ENCODE measurements at places on chromosomes 12 and 14.

DNA sequence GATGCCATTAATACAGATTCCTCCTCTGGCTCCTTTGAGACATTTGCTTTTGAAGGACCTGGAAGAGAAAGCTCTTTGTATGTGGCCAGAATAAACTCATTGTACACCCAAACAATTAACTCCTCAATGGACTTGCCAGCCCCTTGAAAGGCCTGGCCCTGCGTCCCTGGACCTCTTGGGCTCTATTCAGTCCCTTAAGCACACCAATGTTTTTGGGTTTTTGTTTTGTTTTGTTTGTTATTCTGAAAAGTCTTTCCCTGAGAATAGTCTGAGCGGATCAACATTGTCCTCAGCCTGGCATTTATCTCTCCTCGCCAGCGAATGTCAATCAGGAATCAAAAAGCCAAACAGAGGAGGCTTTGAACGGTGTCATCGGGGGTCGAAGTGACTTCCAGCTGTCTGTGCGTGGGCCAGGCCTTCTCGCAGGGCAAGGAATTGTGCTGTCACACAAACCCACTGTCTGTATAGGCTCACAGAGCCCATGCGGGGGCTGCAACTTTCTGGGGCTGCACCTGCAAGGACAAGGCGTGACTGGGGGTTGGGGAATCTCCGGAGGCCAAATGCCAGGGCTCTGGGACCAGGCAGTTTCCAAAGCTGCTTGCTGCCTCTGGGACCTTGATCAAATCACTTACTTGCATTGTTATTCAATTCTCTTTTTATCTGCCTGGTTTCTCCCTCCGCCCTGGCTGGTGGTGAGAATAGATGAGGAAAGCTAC is 108.3 kb downstream of the SMOC1 start:
- no peak for DNase-seq

- no peak for DNase-seq
These were observed 22.1 kb downstream of the ZFP36L1 start for GRCh38 chr14:68770553-68771286.

GRCh38 chr14:20684662-20685456 is 499 bp downstream of the RNASE4 start:
- peak; percentile 61 for DNase-seq

DNA sequence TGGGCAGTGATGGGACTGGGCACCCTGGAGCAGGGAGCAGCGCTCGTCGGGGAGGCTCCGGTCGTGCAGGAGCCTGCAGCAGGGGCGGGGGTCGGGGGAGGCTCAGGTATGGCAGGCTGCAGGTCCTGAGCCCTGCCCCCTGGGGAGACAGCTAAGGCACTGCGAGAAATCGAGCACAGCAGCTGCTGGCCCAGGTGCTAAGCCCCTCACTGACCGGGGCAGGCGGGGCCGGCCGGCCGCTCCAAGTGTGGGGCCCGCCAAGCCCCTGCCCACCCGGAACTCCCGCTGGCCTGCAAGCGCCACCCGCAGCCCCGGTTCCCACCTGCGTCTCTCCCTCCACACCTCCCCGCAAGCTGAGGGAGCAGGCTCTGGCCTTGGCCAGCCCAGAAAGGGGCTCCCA is 326.8 kb upstream of the TMTC1 start:
- DNase-seq, result no peak

GRCh38 chr14:90536092-90536491 is 139.3 kb downstream of the CALM1 start:
- no peak for DNase-seq

GRCh38 chr14:91947475-91948184 is at the start of gene FBLN5:
FBLN5 (minus strand) TSS chr14:91947694; CDS start chr14:91947229, 465 bp downstream.
- peak; percentile 96 for DNase-seq

DNA sequence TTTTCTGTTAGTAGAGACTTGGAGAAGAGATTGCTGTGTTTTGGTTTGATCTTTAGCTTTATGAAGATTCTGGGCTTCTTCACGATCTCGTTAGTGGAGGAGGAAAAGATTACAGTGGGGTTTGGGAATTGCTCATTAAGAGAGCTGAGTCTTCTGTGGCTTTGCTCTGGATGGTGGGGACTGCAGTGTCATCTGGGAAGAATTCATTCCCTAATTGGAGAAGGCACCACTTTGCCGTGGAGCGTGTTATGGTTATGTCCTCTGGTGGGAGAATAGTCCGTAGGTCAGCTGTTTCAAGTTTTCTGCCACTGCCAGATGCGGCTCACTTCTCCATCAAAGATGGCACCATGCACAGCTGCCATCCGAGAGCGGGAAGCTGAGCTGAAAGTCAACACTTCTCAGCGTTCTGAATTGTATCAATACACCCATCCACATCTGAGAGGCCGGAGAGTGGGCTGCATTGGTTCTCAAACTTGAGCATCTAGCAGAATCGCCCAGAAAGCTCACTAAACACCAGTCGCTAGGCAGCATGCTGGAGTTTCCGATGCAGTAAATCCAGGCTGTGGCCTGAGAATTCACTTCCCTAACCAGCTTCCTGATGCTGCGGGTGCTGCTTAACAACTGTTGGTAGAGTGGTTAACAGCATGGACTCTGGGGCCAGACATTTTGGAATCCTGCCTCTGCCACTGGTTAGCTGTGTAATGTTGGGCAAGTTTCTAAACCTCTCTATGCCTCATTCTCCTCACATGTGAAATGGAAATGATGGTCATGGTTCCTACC is 117.8 kb downstream of the PLXNC1 start:
- DNase-seq, result peak; percentile 80

DNA sequence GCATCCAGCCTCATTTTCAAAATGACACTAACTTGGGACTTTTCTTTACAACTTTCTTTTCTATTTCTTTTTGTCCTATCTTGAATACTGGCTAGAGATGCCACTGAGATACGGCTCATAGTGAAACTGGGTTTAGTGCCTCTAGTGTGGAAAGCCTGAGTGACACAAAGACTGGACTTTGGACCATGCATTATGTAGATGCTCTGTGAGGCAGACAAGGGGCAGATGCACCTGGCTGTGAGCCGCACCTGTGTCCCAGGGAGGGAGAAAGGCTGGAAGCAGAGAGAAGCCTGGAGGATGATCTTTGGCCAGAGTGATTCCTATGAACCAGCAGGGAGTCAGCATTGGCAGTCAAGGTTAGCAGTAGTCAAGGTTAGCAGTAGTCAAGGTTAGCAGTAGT is 852.3 kb upstream of the TMEM132C start:
- DNase-seq, result no peak

GRCh38 chr12:12195516-12195915 is 71.3 kb downstream of the LRP6 start:
- DNase-seq, result no peak

DNA sequence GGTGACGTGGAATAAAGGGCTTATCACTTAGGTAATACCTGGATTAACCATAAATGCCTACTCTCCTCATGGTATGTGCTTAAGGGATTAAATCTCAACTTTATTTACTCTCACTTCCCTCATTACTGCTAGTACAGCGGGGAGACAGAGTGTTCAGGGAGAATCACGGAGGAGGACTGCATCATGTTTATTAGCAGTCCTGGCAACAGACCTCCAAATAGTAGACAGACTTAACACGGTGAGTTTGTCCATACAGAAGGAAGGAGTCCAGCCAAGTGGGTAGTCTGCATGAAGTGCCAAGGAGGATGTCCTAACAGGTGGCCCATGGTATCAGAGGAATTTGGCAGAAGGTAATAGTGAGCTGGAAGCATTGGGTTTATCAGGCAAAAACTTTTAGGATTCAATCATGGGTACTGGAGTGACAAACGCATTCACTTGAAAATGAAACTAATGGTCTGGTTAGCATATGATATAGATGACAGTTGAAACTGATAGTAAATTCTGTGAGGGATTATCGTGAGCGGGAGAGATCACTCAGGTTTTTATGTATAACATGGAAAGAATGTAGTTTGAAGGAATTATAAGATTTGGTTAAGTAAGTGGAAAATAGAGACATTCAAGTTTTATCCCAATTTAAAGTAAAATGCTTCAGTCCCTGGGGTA is 471.8 kb downstream of the TMEM117 start:
- no peak for DNase-seq

DNA sequence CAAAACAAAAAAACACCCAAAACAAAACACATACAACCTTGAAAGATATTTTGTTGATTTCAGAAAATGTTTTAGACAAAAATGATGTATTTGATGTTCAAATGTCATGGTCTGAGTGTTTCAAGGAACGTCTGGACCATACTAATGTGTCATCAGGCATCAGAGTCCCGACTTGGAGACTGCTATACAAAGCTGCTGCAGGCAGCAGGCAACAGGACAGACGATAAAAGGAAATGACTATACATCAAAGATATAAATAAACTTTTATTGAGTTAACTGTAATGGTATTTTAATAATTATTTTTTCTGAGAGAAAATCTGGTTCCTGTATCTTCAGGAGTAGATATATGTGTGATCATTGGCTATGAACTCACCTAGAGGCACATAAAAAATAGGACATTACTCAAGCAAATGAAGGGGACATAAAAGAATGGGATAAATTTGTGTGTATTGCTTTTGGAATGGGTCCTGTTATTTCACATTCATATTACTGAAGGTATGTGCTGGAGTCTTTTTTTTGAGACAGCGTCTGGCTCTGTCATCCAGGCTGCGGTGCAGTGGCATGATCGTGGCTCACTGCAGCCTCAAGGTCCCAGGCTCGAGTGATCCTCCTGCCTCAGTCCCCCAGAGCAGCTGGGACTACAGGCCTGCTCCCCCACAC is 87.3 kb upstream of the HECTD1 start:
- DNase-seq, result no peak

DNA sequence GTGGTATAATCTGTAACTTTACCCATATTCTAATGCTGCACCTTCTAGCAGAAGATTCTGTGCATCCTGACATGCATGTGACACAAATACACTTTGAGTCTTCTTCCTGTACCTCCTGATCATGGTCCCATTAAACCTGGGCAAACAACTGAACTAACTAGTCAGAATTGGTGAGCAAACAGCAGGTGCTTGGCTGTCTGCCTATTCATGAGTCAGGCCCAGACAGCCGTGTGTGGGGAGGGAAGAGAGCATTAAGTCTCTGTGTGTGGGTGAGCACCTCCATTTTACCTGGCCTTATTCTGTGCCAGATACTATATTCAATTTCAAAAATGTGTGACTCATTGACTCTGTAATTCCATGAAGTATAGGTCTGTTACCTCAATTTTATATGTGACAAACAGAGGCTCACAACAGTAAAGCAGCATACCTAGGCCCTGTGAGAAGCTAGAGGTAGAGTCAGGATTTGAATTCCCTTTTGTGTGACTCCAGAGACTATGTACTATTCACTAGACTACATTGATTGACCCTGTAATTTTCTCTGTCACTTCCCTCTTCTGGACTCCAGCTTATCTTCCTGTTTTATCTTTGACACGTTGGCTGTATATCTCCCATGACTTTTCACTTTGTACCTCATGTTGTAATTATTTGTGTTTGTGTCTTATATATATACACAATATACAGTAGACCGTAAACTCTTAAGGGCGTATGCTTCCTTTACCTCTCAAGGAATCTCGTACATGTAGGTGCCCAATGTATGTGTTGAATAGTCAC is 32.2 kb downstream of the SUSD6 start:
- DNase-seq, result no peak

DNA sequence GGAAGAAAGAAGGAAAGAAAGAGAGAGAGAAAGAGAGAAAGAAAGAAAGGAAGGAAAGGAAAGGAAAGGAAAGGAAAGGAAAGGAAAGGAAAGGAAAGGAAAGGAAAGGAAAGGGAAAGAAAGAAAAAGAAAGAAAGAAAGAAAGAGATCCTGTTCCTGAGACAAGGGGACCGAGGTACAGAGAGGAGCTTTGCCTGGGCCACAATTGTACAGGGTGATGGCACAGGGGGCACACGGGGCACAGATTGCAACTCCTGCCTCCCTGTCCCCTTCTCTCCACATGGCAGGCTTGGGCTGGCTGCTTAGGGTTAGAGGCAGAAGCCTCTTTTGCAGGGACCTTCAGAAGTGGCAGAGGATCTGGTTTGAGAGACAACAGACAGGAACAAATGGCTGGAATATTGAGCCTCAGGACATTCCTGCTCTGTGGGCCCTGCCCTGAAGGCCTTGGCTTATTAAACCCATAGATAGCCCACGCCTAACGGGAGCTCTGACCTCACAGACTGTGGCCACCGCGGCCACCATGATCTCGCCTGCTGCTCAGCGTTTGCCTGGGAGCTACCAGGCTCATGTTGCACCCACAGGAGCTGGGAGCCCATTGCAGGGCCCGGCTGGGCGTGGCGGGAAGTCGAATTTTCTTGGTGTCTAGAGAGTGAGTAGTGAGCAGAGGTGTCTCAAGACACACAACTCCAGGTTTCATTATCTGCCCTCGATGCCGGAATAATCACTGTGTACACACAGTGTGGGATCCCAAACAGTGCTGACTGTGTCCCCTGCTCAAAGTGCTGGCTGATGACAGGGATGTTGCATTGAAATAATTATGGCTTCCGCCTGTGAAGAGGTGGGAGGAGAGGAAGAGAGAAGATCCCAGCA is 147.9 kb upstream of the NCOR2 start:
- DNase-seq, result peak; percentile 52

- peak; percentile 65 for DNase-seq
These were observed 22.3 kb upstream of the CTDSP2 start for GRCh38 chr12:57868851-57869268.

- no peak for DNase-seq
These were observed 23.2 kb upstream of the C12orf76 start for GRCh38 chr12:110071504-110071903.

DNA sequence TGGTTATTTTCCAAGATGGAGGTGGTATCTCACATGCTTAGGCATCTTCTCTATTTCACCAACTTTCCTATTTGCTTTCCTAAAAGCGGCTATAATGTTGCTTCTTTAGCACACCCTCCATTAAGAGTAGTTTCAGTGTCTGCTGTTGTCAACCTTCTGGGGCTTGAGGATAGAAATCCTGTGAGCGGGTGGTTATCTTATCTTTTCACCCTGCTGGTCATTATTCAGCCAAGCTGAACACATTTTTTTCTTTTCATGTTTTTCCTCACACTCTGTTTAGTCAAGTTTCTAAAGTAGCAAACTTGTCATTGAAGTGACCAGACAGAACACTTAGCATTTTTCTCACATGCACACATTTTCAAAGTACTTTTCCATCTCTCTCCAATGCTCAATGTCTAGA is 104.5 kb downstream of the SLC8A3 start:
- no peak for DNase-seq

DNA sequence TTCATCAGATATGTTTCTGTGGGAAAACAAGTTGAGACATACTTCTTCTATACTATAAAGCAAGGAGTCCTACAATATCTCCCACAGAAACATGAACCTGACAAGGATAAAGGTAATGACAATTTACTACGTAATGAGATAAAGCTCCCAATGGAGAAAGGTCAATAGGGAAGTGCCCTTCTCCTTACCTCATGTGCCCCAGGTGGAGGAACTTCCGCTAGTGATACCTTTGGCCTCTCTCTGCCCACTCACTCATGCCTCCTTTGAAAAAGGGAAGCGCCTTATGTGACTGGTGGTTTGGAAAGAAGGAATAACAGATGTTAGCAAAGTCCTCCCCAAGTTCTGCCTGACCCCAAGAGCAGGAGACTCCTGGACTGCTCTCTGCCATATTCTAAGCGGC is 305.3 kb downstream of the ITPR2 start:
- DNase-seq, result no peak
